ENCODE measurements at places on chromosomes 16 and 17.
A peak's percentile ranks its signal among the peaks of the same experiment; 100 is the strongest.

GRCh38 chr17:82070611-82071010, 5.0 kb upstream of the DUS1L start:
- no peak for DNase-seq

DNA sequence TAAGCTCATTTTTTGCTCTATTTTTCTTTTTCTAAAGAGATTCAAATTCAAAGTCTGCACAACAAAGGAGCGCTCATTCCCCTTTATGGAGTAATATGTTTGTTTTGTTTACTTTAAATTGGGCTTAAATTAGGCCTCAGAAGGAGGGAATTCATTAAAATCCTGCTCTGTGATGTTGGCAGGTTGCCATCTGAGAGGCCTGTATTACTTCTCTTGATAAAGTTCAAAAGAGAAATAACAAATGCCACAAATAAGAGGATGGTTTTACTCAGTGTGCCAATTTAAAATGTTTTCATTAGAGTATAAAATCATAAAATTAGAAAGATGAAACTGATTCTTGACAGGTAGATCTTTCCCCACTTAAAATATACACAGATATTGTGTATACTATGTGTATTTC, 54.5 kb upstream of the HLF start:
- DNase-seq, result no peak

DNA sequence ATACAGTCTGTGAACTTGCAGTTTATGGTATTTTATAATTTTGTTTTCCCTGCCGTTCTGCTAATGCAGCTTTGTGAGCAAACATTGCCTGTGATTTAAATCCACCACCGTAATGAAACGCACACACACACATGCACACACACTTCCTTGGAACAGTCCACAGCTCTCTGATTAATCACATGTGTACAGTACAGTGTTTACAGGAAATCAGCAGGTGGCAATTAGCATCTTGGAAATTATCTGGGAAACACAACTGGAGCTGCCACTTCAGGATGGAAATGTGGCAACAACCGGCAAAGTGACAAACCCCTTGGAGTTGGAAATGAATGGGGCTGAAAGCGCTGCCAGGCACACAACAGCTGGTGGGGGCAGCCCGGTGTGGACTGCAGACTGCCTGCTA, 12.9 kb upstream of the ZKSCAN2 start:
- DNase-seq, result no peak

- no peak for DNase-seq
These were observed 3.6 kb downstream of the RNF166 start for GRCh38 chr16:88702371-88703210.

GRCh38 chr17:42508426-42509165, 27.4 kb upstream of the NAGLU start:
- no peak for DNase-seq

- no peak for DNase-seq
These were observed 31.9 kb upstream of the CPNE2 start for GRCh38 chr16:57060323-57061083.

GRCh38 chr17:60248618-60249289, 99.0 kb downstream of the CA4 start:
- DNase-seq, result no peak

- DNase-seq, result no peak
These were observed 10.8 kb upstream of the SPPL2C start for GRCh38 chr17:45833920-45834319.

DNA sequence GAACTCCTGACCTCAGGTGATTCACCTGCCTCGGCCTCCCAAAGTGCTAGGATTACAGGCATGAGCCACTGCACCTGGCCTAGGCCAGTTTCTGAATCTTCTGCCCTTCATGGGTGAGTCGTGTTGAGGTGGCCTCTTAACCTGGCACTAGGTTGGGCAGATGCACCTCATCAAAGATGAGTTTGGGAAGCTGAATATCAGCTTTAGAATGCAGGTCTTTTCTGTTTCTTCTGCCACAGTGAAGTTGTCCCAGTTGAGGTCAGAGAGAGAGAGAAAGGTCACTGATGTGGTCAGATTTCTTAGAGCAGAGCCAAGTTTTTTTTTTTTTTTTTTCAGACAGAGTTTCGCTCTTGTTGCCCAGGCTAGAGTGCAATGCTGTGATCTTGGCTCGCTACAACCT, 111.3 kb upstream of the WSCD1 start:
- DNase-seq, result no peak

GRCh38 chr16:71572497-71573116, 4.3 kb downstream of the TAT start:
- peak; percentile 52 for DNase-seq

GRCh38 chr16:69132424-69133252, at the start of the genes CHTF8 and UTP4:
TSS of gene CHTF8 (minus strand) at chr16:69132588. CDS start at chr16:69121458, 11,130 bp downstream.
TSS of gene UTP4 (plus strand) at chr16:69132649. CDS start at chr16:69133460, 811 bp downstream.
- DNase-seq, result peak; percentile 90

GRCh38 chr17:39659279-39660010, 5.7 kb upstream of the TCAP start:
- DNase-seq, result no peak

GRCh38 chr16:31138621-31139578, 3.4 kb upstream of the PRSS8 start:
- no peak for DNase-seq

GRCh38 chr17:5698959-5699358, 114.7 kb upstream of the NLRP1 start:
- DNase-seq, result no peak

DNA sequence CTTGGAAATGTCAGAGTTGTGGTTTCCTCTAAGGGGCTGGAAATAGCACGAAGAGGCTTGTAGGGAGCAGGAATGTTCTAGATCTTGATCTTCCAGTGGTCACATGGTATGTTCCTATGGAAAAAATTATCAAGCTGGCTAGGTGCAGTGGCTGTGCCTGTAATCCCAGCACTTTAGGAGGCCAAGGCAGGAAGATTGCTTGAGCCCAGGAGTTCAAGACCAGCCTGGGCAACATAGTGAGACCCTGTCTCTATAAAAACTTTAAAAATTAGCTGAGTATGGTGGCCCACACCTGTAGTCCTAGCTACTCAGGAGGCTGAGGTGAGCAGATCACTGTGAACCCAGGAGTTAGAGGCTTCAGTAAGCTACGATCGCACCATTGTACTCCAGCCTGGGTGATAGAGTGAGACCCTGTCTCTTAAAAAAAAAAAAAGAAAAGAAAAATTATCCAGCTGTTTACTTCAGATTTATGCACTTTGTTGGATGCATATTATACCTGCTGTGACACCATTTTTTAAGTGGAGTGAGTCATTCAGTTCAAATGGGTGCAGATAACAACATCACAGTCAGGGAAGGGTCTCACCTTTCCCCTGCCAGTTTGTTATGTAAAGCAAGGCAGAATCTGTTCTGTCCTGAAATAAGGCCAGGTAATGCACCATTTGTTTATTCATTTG, 65.7 kb upstream of the LYRM9 start:
- no peak for DNase-seq

GRCh38 chr16:28974007-28974436, 556 bp upstream of the SPNS1 start:
- peak; percentile 79 for DNase-seq

- no peak for DNase-seq
These were observed 629.7 kb upstream of the KIF2B start for GRCh38 chr17:53193044-53193443.

DNA sequence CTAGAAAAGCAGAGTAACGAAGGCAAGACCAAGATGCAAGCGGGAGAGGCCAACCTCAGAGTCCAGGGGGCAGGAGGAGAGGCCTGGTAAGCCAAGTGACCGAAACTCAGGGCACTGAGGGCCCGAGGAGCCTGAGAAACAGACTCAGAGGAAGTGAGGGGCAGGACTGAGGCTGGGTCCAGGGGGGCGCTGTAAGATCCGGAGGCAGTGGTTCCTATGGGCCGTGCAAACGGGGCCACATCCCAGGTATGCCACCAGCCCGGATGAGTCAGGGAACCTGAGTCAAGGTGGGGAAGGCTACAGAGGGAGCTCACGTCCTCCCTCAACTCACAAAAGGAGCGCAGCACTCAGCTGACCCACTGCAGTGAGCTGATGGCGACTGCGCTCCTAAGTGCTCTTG, 8.3 kb downstream of the ZDHHC7 start:
- DNase-seq, result no peak

- DNase-seq, result no peak
These were observed 34.9 kb downstream of the CMC2 start for GRCh38 chr16:80971819-80972218.

DNA sequence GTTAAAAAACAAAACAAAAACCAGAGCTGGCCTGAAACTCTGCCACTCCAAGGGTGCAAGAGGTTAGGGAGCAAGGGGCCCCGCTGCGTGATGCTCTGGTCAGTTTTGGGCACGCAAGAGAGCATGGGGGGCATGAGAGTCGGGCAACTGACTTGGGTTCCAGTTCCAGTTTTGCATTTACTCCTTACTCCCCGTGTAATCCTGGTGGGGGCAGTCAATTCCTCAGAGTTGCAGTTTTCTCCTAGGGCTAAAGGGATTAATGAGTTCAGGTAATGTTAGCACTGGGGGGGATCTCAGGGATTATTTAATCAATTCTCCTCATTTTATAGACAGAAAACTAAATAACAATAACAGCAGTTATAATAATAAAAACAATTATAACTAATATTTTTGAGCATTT, 72.9 kb upstream of the PMFBP1 start:
- DNase-seq, result no peak
